ENCODE measurements at places on chromosomes 7 and 10.

- no peak for DNase-seq
Observed at GRCh38 chr7:137687556-137688265, 159.1 kb downstream of the DGKI start.

DNA sequence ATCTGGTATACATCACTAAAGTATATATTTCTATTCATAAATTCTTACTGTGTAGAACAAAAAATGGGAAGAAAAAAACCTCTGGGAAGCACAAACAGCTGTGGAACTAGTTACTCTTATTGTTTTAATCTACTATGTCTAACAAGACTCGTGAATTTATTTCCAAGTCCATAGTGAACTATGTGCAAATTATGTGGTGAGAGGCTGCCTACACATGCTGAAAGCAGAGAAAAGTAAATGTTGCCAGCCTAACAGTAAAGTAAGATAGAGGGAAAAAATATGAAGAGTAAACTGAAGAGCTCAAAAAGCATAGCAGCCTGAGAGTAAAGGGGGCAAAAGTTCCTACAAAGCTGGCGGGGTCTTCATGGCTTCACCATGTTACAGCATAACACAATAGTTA lies 3.0 kb downstream of the GDI2 start:
- no peak for DNase-seq

- DNase-seq = no peak
Observed at GRCh38 chr7:152579070-152579469, 96.9 kb downstream of the XRCC2 start.

- DNase-seq = no peak
Observed at GRCh38 chr10:133359554-133359971, 1.7 kb upstream of the FUOM start.

DNA sequence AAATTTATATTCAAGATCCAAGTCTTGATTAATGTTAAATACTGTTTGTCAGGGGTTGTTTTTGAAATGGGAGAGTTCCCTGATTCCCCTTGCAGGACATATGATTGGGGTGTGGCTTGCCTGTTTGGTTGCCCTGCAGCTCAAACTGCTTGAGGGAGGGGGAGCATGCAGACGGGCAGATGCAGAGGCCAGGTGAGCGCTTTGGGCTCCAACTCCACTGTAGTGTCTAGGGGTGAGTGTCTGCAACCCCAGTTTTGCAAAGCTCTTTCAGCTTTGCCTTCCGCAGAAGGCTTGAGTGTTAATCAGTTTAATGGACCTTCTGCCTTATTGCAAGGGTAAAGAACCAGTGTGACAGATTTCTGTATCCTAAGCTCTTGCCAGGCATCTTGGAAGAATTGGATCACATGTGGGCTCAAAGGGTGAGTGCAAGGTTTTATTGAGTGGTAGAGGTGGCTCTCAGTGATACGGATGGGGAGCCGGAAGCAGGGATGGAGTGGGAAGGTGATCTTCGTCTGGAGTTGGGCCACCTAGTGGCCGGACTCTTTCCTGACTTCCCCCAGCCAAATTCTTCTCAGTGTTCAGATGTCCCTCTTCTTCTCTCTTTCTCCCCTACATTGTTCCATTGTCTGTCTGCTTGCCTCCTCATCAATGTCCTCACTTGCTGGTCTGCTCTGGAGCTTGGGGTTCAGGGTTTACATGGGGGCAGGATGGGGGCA lies 479.7 kb downstream of the ATRNL1 start:
- DNase-seq = no peak

DNA sequence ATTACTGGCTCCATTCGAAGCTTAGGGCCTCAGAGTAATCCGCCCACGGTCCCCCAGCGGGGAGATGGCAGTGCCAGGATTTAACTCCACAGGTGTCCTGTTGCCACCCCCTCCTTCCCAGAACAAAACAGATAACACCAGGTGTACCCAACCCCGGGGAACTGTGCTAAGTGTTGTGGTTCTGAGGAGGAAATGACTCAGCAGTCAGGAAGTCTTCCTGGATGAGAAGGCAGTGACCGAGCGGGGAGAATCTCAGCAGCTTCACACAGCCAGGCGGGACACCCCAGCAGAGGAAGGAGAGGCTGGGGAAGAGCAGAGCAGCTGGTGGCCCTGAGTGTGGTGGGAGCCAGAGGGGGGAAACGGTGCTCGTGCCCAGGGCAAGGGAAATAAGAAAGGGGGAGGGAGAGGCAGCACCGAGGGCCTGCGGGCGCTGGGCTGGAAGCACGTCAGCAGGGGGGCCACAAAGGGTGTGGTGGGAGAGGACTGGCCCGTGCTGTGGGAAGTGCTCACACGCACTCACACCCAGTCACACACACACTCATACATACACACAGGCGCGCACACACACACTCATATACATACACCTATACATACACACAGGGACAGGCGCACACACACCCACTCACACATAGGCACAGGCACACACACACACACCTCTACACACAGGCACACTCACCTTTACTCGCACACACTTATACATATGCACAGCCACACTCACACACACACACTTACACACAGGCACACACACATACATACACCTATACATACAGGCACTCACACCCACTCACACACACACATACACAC lies 59.8 kb upstream of the CHST15 start:
- DNase-seq = no peak

Data from left renal pelvis (tissue), 4 donors.